A549 treated with ZK216348 at 1 μM for 4 hours (cell line): ENCODE measurements at places on chromosomes 7 and 10. TPM values are rescaled to one million over a fixed set of nuclear protein-coding genes. Genes with fewer than 3 reads are reported as not detected.

The NKX2-3 gene
- total RNA-seq = not detected in 5 replicates

The NKX1-2 gene
- total RNA-seq = 0.07 TPM in 1 of 5 replicates, not detected in the others

The NCF1 gene
- 0.28 TPM in 1 of 5 replicates, not detected in the others for total RNA-seq

The NRCAM gene
- 51.1 to 138 TPM (median 95.4 TPM) in 5 replicates for total RNA-seq

The ANKRD2 gene
- 3.9 to 6.4 TPM (median 5.4 TPM) in 5 replicates for total RNA-seq

The TSPAN12 gene
- 0.52 to 1.1 TPM (median 0.91 TPM) in 5 replicates for total RNA-seq

The TAS2R16 gene
- not detected in 5 replicates for total RNA-seq

The UBTD1 gene
- 11.2 to 21.6 TPM (median 19.1 TPM) in 5 replicates for total RNA-seq

The RBM17 gene
- 102 to 154 TPM (median 119 TPM) in 5 replicates for total RNA-seq

The SEMA3D gene
- 0.13 TPM in 1 of 5 replicates, not detected in the others for total RNA-seq

The GPR15LG gene
- not detected in 5 replicates for total RNA-seq

The FBXW4 gene
- 20.3 to 25.0 TPM (median 21.8 TPM) in 5 replicates for total RNA-seq

The CCDC3 gene
- total RNA-seq = 0.72 to 1.3 TPM (median 1.1 TPM) in 5 replicates

The ASAH2B gene
- total RNA-seq = 3.4 to 6.1 TPM (median 5.0 TPM) in 5 replicates

The FRAT1 gene
- 0.74 to 2.5 TPM (median 1.8 TPM) in 5 replicates for total RNA-seq

The JCAD gene
- total RNA-seq = 9.8 to 12.4 TPM (median 10.2 TPM) in 5 replicates

The PON1 gene
- total RNA-seq = 0.37 to 1.5 TPM (median 0.92 TPM) in 5 replicates

The CDHR1 gene
- 0.06 to 0.14 TPM (median 0.10 TPM) in 4 of 5 replicates, not detected in the other for total RNA-seq

The AKR1C8 gene
- total RNA-seq = 0.29 TPM in 1 of 5 replicates, not detected in the others
